ENCODE measurements at places on chromosomes 12 and 14.

- DNase-seq: peak; percentile 58
Measured at GRCh38 chr12:88237954-88238353, 95.8 kb downstream of the TMTC3 start.

GRCh38 chr14:93107453-93107852, 8.3 kb downstream of the ITPK1 start:
- DNase-seq: no peak

DNA sequence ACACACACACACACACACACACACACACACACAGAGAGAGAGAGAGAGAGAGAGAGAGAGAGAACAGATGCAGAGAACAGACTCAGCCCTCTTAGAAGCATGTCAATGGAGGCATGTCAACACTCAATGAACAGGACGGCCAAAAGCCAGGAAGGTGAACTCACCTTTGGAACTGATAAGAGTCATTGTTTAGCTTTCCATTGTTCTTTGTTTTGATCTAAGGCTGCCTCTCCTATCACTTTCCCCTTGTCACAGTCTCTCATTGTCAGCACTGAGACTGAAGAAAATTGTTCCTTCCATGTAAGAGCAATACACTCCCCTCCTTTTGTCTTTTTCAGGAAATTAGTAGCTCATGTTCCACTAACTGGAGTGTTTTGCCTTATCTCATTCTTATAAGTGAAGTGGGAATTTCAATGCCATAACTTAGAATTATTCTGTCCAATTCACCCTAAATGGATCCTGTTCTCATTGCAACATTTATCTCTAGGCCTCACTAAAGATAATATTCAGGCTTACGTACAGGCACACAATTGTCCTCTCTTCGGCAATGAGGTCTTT, 218.0 kb downstream of the DUSP6 start:
- no peak for DNase-seq

DNA sequence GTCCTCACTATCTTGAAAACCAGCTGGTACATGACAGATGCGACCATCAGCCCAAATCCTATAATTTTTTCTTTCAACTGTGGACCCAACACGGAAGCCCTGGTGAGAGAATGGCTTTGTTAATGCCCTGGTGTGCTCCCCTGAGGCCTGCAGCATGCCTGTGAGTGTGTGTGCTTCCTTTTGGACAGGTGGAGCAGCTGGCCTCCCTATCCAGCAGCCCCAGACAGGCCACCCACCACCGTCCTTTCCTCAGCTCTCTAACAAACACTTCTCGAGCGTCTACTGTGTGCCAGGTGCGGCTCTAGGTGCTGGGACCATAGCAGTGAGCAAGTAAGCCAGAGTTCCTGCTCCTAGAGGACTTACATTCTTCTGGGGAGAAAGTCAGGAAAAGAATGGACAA, 78.9 kb upstream of the GZMB start:
- DNase-seq: no peak

- no peak for DNase-seq
Measured at GRCh38 chr12:15856097-15856982, 25.8 kb upstream of the STRAP start.

GRCh38 chr14:64817631-64818030, 62.1 kb downstream of the SPTB start:
- DNase-seq: no peak

DNA sequence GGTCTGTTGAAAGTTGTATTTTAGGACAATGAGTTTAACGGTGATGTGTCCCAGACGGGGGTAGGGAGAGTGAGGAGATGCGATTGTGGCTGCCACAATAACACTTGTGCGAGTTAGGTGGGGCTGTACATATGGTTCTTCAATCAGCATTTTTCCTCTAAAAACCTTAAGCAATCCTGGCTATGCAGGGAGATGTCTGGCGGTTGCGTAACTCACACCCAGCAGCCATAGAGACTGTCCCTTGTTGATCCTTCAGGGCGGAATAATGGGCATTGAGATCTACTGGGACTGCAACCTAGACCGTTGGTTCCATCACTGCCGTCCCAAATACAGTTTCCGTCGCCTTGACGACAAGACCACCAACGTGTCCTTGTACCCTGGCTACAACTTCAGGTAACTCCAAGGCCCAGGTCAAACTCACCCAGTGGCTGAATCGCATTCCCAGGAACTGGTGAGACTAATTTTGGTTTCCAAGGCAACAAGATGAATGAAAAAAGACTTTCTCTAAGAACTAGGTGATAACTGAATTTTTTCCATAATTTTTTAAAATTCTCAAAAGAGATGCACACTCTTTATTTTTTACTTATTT, 34.6 kb downstream of the P2RX7 start:
- DNase-seq: no peak

GRCh38 chr12:15698377-15698871, 90.8 kb downstream of the EPS8 start:
- DNase-seq: no peak

GRCh38 chr14:98924046-98924445, 348.0 kb downstream of the BCL11B start:
- no peak for DNase-seq

- no peak for DNase-seq
Measured at GRCh38 chr12:131499160-131499863, 211.6 kb upstream of the SFSWAP start.

GRCh38 chr12:21627924-21628323, 23.3 kb upstream of the GYS2 start:
- no peak for DNase-seq

DNA sequence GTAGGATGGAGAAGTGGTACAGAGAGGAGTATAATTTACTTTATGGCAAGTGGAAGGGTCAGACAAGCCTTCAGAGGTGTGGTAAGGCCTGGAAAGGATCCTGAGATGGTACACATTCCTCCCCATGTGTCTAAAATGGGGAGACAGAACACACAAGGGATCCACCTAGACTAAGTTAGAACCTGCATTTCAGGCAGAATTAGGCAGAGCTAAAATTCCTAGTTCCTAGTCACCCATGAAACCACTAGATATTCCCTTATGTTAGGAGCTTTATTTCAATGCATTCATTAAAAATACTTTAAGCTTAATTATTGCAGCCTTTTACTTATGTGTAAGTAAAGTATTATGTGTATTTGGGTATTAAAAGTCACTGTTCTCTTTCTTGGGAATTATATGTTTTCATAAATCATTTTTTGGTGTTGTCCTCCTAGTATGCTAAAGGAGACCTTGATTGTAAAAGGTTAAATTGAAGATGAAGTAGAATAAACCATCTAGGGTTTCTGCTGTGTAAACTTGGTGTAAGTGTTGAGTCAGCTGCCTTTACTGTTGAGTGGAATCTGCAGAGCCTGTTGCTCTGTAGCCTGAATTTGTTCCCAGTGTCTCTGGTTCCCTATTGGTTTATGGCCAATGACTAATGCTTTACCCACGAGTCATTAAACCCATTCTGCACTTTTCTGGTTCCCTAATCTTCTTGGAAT, 423.2 kb downstream of the ATP23 start:
- DNase-seq: peak; percentile 98

GRCh38 chr14:38056270-38056669, 151.4 kb upstream of the SSTR1 start:
- DNase-seq: no peak

DNA sequence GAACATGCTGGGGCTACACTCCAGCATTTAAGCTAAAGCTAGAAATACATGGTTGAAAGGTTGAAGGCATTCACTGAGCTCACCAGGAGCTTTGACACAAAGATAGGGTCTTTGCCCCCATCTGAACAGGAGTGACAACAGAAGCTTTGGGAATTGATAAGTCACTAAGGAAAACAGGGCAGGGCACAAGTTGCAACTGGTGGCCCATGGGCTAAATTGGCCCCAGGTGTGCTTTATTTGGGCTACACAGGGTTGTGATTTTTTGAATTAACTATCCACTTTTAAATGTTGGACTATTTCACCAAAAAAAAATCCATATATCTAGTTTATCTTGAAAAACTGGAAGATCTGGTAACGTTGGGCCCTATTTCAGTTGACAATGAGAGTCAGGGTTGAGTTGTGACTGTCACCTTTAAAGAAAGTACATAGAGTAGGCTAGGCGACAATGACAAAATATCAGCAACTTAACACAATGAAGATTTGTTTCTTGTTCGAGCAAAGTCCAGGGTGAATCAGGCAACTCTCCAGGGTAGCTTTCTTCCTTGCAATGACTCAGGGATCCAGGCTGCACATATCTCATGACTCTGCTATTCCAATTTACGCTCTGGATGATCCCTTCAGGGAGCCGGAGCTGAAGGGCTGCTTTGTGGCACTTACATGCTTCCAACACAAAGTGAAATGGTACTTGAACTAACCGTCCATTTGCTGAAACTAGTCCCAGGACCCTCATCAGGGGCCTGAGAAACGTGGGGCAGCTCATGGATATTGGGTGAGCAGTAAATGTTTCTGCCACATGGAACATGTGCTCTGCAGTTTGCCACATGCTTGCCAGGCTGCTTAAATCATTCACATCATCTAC, 13.3 kb upstream of the EIF4B start:
- peak; percentile 51 for DNase-seq

GRCh38 chr12:89299417-89299816, 52.9 kb downstream of the DUSP6 start:
- DNase-seq: no peak

- no peak for DNase-seq
Measured at GRCh38 chr14:26286081-26286912, 311.5 kb downstream of the NOVA1 start.

- DNase-seq: no peak
Measured at GRCh38 chr12:108831309-108831991, 25.9 kb downstream of the SSH1 start.

DNA sequence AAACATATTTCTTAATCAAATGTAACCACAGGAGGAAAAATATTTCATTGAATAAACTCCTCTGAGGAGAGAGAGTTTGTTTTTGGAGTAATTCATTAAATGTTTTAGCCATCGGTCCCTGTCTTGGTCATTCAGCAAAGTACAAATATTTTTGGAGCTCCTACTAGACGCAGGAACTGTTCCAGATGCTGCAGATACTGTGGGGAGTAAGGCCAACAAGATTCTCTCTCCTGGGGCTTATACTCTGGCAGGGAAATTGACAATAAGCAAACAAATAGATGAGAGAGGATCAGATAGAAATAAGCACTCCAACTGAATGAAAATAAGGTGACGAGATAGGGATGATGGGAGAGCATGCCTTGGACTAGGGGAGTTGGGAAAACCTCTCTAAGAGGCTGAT, 264.1 kb downstream of the TTC8 start:
- DNase-seq: no peak

GRCh38 chr14:77458249-77458950, 507 bp downstream of the AHSA1 start:
- peak; percentile 21 for DNase-seq

GRCh38 chr12:132247718-132248452, 81.5 kb downstream of the GALNT9 start:
- DNase-seq: no peak

DNA sequence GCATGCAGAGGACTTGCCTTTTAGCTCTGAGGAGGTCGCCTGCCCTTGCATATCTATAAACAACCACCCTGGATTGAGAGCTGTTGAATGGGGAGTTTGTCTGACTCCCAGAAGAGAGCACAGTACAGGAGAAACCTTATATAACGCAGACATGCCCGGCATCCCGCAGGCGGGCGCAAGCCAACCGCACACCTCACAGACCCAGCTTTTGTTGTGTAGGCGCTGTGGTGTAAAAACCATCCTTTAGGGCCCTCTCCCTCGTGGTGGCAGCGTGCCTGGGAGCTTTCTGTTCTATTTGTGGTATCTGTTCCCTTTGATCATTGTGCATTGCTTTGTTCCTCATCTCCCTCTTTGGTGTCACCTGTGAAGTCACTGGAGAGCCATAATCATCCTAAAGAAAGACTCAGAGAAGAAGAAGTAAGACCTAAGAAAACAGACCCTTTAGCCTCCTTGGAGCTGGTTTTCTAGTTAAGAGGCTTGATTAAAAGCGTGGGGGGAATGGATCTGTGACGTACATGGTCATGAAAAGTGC, 77.7 kb downstream of the ETV6 start:
- DNase-seq: no peak

GRCh38 chr14:32399920-32400319, 70.8 kb downstream of the AKAP6 start:
- DNase-seq: no peak

DNA sequence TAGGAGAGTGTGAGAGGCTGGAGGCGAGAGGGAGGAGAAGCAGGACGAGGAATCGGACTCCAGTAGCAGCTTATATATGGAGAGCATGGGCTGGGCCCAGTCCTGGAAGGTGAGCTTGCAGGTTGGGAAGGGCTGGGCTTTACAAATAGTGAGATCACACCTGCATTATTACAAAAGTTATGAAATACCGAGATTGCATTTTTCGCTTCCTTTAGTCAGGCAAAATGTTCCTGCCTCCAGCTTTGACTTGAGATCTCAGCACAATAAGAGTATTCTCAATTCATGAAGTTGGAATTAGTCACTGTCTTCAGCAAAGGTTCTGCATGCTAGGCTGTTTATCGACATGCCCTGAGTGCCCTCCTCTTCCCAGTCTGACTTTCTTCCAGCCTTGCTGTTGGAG, at the start of gene KRT6B:
Gene KRT6B, minus strand, starts transcription at position 46 of the 400 bp plus-strand sequence. CDS start 68 bp downstream, outside the sequence.
- peak; percentile 88 for DNase-seq

GRCh38 chr14:30296931-30297405, 262.0 kb upstream of the G2E3 start:
- DNase-seq: no peak

- DNase-seq: no peak
Measured at GRCh38 chr12:70553391-70553859, 83.8 kb downstream of the PTPRB start.

GRCh38 chr14:63897721-63898163, 44.9 kb downstream of the SYNE2 start:
- DNase-seq: no peak

DNA sequence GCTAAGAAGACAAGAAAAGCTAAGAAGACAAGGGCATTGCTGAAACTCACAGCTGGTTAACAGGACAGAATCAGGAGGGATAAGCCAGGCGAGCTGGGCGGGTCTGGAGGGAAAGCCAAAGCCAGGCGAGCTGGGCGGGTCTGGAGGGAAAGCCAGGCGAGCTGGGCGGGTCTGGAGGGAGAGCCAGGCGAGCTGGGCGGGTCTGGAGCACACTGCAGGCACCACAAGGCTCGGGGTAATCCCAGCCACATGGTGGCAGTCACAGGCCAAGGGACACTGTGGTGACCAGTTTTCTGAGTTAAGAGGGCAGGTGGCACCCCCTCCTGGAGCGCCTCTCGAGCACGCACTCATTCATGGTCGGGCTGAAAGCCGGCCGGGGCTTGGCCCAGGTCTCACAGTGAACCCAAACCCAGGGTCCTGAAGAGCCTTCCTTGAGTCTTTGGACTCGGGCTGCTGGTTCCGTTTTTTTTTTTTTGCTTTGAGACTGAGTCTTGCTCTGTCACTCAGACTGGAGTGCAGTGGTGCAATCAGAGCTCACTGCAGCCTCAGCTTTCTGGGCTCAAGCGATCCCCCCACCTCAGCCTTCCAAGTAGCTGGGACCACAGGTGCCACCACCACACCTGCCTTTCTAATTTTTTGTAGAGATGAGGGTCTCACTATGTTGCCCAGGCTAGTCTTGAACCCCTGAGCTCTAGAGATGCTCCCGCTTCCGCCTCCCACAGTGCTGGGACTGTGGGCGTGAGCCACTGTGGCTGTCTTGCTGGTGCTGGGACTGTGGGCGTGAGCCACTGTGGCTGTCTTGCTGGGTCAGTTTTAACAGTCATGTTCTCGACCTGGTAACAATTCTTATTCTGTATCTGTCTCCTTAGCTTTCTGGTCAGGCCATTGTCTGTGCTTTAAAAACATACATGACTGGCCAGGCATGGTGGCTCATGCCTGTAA, 40.2 kb downstream of the HSP90AA1 start:
- DNase-seq: no peak
